IPS-NIHi11 (cell line): ENCODE measurements at places on chromosomes 6 and 20.

DNA sequence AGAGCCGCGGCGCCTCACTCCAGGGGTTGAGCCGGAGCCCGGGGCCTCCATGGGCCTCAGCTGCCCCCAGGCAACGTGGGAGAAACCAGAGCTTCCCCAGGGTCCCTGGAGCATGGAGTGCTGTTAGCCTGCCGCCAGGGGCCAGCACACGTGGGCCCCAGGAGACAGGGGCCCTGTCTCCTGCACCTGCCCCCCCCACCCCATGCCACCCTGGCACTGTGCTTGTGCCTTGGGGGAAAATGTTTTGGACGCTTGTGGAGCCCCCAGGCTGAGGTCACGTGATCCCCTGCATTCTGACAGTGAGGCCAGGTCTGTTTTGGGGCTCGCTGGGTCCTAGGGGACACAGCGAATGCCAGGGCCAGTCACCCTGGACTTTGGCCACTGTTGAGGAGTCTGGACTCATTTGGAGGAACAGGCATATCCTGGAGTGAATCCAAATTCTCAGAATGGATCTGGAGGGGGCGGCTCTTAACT lies 30.2 kb upstream of the MPC1 start:
- no peak for DNase-seq

DNA sequence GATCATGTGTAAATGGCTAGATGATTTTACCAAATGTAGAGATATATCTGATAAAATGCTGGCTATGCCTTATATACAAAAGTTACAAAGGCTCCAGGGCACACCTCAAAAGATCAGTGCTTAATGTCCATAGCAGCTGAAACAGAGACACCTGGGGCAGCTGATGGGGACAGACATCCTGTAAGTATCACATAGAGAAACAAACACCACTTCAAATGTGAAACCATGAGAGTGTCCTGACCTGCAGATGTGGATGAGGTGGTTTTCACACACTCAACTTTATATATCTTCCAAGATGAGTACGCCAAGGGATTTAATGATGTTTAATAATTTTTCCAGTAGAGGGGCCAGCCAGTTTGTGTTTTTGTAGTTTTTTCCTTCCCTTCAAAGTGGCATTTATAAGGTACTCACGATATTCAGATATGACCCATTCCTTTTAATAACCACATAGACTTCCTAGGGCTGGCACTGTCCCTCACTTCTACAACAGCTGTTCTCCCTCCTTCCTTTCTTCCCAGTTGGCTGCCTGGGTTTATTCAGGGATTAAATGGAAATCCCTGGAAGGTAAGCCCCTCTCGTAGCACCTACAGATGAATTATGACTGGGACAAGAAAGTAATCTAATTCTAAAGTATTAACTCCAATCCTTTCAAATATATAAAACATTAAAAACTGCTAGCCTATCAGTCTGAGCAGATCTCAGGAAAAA lies 50.3 kb upstream of the MCM9 start:
- no peak for DNase-seq

GRCh38 chr20:19735446-19735845 lies 22.6 kb upstream of the RIN2 start:
- peak; percentile 54 for DNase-seq

DNA sequence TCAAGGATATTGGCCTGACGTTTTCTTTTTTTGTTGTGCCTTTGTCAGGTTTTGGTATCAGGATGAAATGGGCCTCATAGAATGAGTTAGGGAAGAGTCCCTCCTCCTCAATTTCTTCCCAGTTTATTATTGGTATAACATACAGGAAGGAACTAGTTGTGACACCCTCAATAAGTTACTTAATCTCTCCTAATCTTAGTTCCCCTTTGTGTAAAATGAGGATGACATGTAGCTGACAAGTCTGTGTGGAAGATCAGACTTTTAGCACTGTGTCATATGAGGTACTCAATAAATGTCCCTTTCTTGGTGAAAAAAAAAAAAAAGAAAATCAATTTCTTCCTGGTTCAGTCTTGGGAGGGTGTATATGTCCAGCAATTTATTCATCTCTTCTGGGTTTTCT lies 155.8 kb downstream of the PDE7B start:
- DNase-seq: no peak

DNA sequence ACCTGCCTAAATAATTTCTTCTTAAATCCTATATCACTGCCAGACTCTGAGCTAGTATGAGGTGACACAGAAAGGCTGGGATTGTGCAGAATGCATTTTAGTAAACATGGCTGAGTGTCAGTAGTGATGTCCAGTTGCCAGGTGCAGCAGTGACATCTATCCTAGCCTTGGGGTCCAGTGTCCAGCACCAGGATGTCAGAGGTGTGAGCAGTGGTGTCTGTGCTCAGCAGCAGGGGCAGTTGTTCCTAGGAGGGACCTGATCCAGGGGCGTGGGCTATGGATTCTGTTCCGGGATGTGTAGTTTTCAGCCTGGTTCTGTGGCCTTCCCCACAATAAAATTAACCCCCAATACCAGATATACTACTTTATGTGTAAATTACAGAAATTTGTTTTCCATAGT lies 6.0 kb downstream of the HLA-C start:
- no peak for DNase-seq
